ENCODE measurements at places on chromosomes 3 and 15.
A peak's percentile ranks its signal among the peaks of the same experiment; 100 is the strongest.

DNA sequence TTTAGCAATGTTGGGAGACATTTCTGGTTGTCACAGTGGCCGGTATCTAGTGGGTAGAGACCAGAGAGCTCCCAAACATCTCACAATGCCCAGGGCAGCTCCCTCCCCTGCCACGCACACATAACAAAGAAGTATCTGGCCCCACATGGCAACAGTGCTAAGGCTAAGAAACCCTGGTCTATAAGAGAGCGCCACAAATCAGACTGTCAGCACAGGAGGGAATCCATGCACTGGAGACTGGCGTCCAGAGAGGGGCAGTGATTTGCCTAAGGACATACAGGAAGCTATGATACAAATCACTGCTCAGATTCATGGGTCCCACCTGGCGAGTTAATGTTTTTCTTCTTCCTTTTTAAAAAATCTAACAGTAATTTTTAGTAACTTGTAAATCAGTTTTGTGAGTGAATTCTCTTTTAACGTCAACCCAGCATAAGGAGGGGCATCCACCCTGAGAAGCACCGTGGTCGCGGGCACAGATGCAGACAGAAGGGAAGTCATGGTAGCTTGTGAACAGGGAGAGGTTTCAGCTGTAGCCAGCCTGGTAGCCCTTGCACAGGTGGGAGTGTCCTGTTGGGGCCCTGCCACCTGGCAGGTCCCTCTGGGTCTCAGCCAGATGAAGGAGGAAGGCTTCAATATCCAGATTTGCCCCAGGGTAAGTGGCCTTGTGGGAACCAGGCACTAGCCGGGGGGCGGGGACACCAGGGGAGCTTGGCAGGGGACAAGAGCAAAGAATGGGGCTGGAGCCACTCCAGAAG, 8.7 kb downstream of the ISG20 start:
- no peak for DNase-seq

GRCh38 chr3:81723732-81724313, 37.6 kb downstream of the GBE1 start:
- DNase-seq = no peak

DNA sequence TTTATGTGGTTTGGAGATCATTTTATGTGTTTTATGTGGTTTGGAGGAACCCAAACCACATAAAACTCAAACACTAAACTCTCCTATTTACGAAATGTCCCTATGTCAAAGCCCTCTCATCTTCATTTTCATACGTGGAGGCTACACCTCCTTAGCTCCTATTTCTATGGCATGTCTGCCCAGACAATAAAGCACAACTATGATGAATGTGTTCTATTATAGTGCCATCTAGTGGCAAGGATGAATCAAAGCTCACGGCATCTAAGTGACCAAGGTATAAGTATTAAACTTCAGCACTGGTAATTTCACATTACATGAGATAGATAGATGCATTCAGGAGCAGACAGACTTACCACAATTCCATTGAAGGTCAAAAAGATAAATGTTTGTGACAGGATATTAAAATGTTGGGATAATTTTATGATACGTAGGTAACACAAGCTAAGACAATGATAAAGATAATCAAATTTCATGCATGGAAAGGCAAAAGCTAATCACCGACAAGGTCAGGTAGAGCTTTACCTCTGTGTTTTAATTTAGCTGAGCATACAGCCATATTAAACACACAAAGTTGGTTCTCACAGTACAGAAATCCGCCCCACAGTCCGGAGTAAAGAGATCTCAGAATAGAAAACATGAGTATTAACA, 130.6 kb upstream of the FHIT start:
- DNase-seq = peak; percentile 47

DNA sequence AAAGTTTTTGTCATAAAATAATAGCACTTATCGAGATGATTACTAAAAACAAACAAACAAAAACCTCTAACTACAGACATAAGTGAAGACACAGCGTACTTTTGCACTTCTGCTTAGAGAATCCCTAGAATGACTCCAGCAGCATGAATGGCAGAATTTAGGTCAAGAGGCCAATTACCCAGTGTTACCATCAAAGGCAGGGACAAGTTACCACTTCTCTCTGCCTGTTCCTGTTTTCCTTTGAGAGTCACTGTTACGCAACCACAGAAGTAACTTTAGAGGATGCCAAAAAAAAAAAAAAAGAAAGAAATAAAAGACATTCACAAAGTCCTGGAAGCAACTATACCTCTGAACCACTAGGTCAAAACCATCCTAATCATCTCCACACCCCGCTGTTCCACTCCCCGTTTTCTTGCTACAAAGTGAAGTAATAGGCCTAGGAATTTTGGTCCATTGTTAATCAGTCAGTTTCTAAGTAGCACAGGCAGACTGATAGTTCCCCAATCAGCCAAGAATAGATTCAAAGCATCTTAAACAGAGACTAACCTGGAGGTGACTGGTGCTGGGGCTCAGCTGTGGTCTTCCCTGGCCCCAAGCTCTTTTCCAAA, 41.9 kb downstream of the FMN1 start:
- DNase-seq = no peak

- no peak for DNase-seq
Measured at GRCh38 chr15:100244796-100245486, 96.8 kb downstream of the ADAMTS17 start.

DNA sequence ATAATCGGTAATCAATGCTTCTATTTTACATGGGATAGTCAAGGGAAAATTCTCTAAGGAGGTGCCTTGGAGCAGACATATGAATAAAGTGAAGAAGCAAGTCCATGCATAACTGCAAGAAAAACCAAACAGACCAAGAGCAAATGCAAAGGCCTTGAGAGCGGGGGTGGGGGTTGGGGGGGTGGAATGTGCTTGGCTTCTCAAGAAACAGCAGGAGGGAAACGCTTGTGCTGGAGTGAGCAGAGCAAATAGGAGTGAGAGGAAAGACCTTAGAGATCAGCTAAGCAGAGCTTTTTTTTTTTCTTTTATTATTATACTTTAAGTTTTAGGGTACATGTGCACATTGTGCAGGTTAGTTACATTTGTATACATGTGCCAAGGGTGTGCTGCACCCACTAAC, 260.8 kb downstream of the ARPP21 start:
- no peak for DNase-seq

DNA sequence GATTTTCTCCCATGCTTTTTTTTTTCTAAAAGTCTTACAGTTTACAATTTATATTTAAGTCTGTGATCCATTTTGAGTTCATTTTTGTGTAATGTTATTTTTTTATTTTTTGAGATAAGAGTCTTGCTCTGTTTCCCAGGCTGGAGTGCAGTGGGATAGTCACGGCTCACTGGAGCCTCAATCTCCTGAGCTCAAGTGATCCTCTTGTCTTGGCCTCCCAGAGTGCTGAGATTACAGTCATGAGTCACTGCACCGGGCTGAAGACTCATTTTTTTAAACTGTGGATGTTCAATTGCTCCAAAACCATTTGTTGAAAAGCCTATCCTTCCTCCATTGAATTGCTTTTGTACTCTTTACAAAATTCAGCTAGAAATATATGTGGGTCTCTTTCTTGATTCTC, 19.5 kb downstream of the LNP1 start:
- DNase-seq = no peak

- no peak for DNase-seq
Measured at GRCh38 chr3:176988795-176989194, 208.5 kb downstream of the TBL1XR1 start.

DNA sequence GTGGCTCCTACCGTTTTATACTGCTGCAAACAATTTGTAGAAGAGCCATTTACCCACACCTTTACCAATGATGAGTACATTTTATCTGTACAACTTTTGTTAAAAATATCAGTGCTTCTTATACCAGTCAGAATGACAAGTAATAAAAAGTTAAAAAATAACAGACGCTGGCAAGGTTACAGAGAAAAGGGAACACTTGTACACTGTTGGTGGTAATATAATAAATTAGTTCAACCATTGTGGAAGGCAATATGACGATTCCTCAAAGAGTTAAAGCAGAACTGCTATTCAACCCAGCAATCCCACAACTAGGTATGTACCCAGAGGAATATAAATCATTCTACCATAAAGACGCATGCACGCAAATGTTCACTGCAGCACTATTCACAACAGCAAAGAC, 51.9 kb downstream of the ARRDC4 start:
- DNase-seq = no peak

GRCh38 chr3:173778251-173778650, 380.7 kb downstream of the NLGN1 start:
- no peak for DNase-seq

DNA sequence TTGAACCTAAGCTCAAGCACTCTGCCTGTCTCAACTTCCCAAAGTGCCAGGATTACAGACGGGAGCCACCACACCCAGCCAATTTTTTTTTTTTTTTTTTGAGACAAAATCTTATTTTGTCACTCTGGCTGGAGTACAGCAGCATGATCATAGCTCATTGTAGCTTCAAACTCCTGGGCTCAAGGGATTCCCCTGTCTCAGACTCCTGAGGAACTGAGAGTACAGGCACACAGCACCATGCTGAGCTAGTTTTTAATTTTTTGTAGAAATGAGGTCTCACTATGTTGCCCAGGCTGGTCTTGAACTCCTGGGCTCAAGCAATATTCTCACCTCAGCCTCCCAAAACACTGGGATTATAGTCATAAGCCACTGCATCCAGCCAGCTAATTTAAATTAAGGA, 36.8 kb upstream of the SUCLG2 start:
- no peak for DNase-seq

DNA sequence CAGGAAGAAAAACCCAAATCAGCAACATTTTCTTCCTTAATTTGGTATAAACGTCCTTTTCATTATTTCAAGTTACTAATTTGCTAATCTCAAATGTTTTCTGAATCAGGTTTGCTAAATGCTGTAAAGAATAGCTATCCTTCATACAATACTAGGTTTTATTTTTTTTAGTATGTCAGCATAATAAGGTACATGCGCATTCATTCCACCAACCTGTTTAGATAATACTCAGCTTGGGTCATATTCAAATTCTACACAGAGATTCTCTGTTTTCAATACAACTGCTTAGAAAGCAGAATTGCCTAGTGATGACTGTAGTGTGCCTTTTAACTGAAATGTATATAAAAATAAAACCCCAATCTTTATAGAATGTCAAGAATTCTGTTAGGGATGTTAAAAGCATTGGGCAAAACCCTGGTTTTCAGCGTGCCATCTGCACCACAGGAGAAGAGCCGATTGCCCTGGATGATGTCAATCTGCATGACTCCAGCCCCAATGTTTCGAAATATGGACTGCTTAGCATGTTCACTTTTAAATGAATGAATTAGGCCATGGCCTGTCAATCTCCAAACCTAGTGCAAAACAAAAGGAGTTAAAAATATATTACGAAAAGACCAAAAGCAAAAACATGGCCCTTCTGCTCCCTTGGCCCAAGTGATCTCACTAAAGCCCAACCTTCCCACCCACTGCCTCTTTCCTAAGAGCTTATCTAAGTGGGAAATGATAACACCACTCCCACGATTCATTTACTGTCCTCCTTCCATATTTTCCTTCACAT, 107.4 kb downstream of the GLDN start:
- no peak for DNase-seq

GRCh38 chr3:27613846-27614500, 108.2 kb downstream of the EOMES start:
- no peak for DNase-seq

- no peak for DNase-seq
Measured at GRCh38 chr3:86921971-86922680, 68.8 kb downstream of the VGLL3 start.

DNA sequence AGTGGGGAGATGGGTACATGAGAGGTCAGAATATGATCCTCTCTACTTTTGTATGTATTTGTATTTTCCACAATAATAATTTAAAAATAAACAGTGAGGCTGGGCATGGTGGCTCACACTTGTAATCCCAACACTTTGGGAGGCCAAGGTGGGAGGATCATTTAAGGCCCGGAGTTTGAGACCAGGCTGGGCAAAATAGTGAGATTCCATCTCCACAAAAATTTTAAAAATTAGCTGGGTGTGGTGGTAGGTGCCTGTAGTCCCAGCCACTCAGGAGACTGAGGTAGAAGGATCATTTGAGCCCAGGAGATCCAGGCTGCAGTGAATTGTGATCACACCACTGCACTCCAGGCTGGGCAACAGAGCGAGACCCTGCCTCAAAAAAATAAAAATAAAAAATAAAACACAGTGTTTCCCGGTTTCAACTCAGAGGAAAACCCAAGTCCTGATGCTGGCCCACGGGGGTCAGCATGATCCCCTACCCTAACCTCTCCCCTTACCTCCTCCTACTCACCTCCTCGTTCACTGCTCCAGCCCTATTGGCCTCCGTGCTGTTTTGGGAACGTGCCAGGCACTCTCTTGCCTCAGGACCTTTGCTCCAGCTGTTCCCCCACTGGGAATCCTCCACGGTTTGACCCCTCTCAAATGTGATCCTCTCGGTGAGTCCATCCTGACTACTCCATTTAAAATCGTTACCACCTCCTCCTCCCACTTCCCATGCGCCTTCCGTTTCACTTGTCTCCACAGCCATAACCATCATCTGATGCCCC, 2.9 kb upstream of the KLHL40 start:
- DNase-seq = no peak

GRCh38 chr3:50340448-50341329, at the start of gene RASSF1:
RASSF1 (minus strand) TSS chr3:50340836; CDS start chr3:50340805, 31 bp downstream.
- DNase-seq = peak; percentile 25

DNA sequence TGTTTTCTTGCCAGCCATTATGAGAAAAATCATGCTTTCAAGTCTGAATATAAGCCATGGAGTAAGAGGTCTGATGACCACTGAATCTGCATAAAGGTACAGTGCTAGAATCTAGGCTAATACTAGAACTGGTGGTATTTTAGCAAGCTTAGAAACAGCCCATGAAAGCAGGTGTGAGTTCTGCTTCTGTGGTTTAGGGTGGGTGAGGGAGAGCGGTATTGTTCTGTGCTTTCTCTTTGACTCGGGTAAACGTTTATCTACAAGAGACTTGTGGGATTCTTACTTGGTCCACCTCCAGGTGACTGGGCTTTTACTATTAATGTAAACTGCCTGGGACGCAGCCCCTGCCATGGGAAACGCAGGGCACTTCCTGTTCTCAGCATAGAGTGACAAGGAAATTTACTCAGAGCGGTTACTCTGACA, 55.2 kb downstream of the PGPEP1L start:
- no peak for DNase-seq

- no peak for DNase-seq
Measured at GRCh38 chr3:133828576-133829309, 23.1 kb downstream of the SRPRB start.

- DNase-seq = no peak
Measured at GRCh38 chr3:143849854-143850549, 1.7 kb upstream of the SLC9A9 start.

GRCh38 chr3:45677033-45677446, 12.2 kb upstream of the SACM1L start:
- peak; percentile 76 for DNase-seq

- no peak for DNase-seq
Measured at GRCh38 chr15:28273468-28273867, 48.5 kb downstream of the HERC2 start.

- DNase-seq = no peak
Measured at GRCh38 chr3:152272771-152273242, 4.1 kb downstream of the MBNL1 start.

DNA sequence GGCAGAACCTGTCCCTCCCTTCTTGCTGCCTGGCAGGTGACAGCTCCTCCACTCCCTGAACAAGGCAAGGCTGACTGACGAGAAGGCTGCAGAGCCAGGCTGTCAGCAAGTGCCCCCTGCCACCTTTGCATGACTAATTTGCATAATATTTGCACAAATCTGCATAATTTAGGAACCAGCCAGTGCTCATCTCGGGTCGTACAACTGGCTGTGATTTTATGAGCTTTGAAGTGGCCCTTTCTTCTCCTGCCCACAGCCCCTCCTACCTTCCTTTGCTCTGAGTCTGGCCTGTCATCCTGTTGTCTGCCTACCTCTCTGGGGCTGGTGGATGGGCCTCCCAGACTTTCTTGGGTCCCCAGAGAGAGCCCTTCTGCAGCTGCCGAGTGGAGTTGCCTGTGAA, 58.9 kb downstream of the LINGO1 start:
- no peak for DNase-seq

All from stimulated activated naive CD4-positive, alpha-beta T cell (primary cell).